Cardiac ventricle fibroblast (primary cell): ENCODE measurements at places on chromosomes 7 and 10. TPM values are rescaled to one million over a fixed set of nuclear protein-coding genes. Genes with fewer than 3 reads are reported as not detected.

Gene ZNF365
- 0.05 and 0.25 TPM in 2 replicates for total RNA-seq

Gene ANKRD22
- 0.39 and 0.44 TPM in 2 replicates for total RNA-seq

Gene TSPAN33
- 0.15 TPM in 1 of 2 replicates, not detected in the other for total RNA-seq

Gene C10orf67
- not detected in 2 replicates for total RNA-seq

Gene TMEM130
- 8.4 and 9.7 TPM in 2 replicates for total RNA-seq

Gene SLC12A9
- total RNA-seq, result 12.7 and 18.8 TPM in 2 replicates

Gene SPDYE8
- not detected in 2 replicates for total RNA-seq

Gene PDZD7
- 0.06 and 1.4 TPM in 2 replicates for total RNA-seq

Gene RAPGEF5
- total RNA-seq, result 1.9 and 6.4 TPM in 2 replicates
